ENCODE measurements at places on chromosomes 3 and 15.
A peak's percentile ranks its signal among the peaks of the same experiment; 100 is the strongest.

GRCh38 chr15:35208353-35208752 is 123.3 kb upstream of the NANOGP8 start:
- DNase-seq = no peak

- peak; percentile 72 for DNase-seq
These were observed 98.1 kb upstream of the STRIT1 start for GRCh38 chr3:155391551-155391958.

DNA sequence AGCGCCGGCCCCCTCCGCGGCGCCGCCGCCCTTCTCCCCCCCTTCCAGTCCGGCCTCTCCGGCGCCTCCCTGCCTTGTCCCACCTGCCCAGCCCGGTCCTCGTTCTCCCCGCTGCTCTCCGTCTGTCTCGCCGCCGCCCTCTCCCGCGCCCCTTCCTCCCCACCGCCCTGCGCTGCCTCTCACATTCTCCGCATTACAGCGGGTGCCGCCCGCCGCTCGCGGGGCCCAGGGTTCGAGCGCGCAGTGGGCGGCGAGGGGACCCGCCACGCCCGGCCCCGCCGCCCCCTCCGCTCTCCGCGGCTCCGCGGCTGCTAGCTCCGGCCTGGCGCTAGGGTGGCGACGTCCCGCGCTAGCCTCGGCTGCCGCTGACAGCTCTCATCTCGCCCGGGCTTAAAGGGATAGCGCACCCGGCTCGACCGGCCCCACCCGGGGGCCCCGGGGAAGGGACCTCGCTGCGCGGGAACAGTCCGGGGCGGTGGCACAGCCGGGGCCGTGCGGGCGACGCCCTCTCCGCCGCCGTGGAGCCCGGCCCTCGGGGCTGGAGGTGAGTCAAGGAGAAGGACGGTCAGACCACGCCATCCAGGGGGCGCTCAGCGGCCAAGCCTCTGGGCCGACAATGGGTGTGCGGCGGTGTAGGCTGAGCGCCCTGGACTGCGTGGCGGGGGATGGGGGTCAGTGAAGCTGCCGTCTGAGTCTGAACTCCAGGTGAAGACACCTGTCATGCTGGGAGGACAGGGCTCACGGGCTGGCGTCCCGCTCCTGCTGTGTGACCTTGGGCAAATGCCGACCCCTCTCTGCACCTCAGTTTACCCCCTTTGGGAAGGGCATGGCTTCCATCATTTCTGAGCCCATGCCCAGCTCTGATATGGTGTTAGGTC is 187.4 kb upstream of the LINGO1 start:
- peak; percentile 31 for DNase-seq

DNA sequence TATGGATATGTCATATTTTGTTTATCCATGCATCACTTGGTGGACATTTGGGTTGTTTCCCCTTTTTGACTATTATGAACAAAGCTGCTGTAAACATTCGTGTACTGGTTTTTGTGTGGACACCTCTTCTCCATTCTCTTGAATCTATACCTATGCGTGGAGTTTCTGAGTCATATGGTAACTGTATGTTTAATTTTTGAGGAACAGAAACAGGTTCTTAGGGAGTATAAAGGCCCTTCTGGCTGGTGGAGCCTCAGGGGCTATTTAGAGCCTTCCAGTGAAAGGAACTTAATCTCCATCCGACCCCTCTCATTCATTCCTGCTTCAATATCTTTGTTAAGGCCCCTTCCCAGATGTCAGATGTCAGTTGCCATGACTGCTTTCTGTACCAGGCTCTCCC is 14.1 kb upstream of the CTXND1 start:
- DNase-seq = no peak

GRCh38 chr15:66773129-66773873 is 71.3 kb downstream of the SMAD6 start:
- DNase-seq = no peak

DNA sequence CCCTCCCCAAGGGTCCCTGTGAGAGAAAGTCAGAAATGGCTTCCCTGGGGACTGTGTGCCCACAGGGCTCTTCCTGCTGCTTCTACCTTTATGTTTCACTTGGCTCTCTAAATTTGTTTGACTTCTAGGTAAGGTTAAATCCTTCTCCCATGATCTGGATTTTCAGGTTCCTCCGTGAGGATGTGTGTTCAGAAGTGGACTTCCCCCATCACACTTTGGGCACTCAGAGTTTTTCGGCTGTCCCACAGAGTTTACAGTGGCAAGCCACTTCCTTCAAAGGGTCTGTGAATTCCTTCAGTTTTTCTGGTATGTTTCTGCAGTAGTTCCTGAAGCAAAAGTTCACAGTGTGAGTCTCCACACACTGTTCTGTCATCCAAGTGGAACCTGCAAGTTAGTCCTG is 30.9 kb upstream of the RARB start:
- no peak for DNase-seq

- DNase-seq = no peak
These were observed 73.0 kb downstream of the BFSP2 start for GRCh38 chr3:133472889-133473288.

- no peak for DNase-seq
These were observed 24.2 kb downstream of the CMC1 start for GRCh38 chr3:28265641-28266040.

DNA sequence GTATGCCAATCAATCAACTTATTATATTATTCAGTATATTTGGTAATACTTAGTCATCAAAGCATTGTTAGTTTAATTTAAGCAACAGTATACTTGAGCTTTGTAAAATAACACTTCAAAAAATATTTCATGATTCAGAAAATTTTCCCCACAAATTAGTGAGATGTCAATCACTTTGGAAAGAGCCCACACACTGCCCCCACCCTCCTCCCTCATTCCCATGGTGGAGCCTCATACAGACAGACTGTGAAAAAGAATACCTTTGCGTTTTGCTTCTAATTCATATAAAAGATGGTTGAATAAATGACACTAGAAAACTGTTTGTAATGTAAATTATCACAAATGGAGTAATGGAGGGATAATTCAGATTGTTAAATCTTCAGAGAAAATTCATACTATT is 43.3 kb upstream of the MYO5C start:
- no peak for DNase-seq

GRCh38 chr3:24168977-24169376 is 223.9 kb downstream of the NR1D2 start:
- DNase-seq = no peak

DNA sequence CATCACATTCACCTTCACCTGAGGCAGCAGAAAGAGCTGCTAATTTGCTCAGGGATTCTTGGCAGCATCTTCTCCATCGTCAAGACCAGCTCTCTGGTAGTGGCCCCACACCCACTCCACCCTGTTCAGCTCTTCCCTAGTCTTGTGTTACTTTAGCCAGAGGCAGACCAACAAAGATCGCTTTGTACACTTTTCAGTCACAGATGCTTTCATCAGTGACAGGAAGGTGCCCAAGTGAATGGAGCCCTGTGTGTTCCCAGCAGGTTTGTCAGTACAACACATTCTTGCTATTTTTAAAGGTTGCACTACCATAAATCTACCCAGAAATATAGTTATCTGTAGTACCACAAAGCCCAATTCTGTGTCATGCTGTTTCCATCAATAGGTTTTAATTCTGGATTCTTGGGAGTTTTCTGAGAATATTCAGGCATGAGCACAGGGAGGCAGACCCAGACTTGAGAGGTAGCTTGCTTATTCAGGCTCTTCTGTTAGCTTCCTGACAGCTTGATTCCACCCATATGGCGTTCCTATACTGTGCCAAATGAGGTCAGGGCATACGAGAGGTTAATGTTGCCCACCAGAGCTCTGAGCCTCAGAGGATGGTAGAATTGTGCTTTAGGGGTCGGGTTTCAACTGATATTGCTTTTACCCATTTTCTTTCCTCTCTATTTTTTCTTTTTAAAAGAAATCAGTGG is 109.8 kb upstream of the MANF start:
- no peak for DNase-seq

DNA sequence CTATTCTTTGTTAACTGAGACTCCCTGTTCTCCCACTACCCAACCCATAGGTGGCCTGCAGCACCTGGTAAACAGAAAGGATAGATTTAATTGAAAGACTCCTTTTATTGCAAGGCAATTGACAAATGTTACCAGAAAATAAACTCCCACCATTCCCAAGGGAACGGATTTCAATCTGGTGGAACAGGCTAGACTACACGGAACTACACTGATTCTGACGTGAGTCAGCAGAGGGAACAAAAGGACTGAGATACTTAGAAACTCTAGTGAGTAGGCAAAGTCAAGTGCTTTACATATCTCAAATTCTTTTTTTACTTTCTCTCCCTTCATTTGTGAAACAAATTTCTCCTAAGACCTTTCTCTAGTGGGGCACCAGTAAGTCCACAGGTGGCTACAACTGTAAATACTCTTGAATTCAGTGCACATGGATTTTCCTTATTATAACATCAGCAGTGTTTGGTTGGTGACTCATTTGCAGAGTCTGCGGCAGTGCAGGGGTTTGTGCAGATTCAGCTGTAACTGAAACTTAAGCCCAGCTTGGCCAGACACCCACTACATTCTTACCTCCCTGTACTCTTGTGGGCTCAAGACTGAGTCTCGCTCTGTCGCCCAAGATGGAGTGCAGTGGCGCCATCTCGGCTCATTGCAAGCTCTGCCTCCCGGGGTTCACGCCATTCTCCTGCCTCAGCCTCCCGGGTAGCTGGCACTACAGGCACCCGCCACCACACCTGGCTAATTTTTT is 34.3 kb upstream of the PLSCR2 start:
- DNase-seq = peak; percentile 89

DNA sequence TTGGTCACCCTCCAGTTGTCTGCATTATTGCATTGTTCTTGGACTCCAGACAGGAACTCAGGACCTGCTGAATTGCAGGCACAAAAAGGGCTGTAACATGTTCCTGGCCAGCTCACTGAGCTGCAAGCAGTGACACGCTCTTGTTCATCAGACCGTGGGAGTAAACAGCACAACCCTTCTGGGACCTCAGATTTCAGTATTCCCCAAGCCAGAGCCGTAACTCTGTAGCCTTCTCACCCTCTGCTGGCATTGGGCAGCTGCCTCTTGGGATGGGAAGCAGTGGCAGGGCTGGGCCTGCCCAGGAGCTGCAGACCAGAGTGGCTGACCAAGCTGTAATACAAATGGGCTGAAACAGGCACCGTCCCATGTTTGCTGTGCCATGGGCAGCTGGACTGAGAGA is 607.1 kb upstream of the BCHE start:
- no peak for DNase-seq

DNA sequence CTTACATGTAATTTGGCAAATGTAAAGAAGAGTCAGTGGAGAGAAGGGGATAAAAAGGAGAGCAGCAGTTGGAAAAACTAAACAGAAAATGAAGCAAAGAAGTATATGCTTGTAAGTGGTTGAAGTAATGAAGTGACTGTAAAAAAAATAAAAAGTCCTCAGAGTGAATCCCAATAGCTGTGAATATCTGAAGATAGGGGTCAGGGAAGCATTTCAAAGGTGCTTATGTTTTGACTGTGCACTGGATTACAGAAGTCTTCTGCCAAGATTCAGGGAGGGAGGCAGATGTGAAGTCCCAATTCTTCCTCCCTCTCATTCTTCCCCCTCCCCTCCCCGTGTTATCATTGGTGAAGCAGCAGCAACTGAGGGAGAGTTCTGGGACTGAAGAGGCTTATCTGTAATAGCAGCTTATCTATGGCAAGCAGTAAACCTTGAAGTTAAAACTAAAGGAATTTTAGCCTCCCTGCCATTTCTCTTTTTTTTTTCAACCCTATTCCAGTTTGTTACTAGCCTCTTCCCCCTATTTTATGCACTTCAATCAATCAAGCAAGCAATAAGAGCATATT is 597.9 kb downstream of the IGSF11 start:
- DNase-seq = no peak

- DNase-seq = peak; percentile 62
These were observed 43.3 kb downstream of the CCNB2 start for GRCh38 chr15:59148153-59148833.

DNA sequence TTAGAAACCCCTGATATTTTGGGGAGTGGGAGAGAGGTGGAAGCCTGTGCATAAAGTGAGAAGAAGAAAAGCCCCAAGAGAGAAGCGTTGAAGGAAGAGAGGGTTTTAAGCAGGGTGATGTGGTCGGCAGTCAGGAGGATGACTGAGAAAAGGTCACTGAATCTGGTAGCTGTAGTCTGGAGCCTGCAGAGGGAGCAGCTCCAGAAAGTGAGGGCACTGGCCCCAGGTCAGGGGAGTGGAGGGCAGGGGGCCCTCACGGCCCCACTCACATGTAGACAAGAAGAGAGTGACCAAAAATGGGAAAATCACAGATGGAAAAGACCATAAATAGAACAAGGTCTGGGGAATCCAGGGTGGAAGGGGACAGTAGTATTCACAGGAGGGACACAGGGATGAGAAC is 105.5 kb downstream of the RYK start:
- DNase-seq = no peak

GRCh38 chr3:15015456-15015855 is 49.7 kb downstream of the MRPS25 start:
- DNase-seq = peak; percentile 13

GRCh38 chr15:38193496-38193895 is 59.1 kb upstream of the SPRED1 start:
- peak; percentile 41 for DNase-seq

- DNase-seq = no peak
These were observed 407.2 kb upstream of the UBE2E2 start for GRCh38 chr3:22795917-22796316.

- no peak for DNase-seq
These were observed 1.3 kb downstream of the SCG5 start for GRCh38 chr15:32642667-32643435.

DNA sequence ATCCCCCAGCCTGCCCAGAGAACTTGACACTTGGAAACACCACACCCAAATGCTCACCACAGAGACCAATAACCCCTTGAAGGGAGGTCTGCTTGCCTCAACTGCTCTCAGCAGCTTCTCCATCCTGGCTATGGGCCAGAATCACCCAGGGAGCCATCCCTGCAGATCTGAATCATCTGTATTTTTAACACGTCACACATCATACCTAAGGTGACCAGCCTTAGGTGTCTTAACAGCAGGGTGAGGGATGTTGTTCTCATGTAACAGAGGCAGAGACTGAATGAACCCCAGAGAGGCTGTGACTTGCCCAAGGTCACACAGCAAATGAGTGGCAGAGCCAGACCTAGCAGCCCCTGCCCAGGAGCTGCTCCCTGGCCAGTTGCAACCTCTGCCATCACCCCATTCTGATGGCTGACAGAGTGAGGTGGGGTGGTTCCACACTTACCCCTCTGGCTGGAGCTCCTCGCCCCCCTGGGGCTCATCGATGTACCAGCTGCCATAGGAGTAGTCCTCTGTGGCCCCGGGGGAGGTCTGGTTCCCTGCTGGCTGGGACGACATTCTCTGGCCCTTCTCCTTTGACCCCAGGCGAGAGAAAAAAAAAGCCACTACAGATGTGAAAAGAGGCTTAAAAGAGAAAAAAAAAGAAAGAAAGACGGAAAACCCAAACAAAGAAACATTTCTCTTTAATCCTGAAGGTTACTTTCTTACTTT is 722 bp downstream of the STRA6 start:
- DNase-seq = no peak

Data from EL (cell line).